ENCODE measurements at places on chromosomes 13 and 19. TPM values are rescaled to one million over a fixed set of nuclear protein-coding genes. Genes with fewer than 3 reads are reported as not detected.

The TMPRSS9 gene
- total RNA-seq = not detected

The NFKBIB gene
- 26.5 TPM for total RNA-seq

The PABPC3 gene
- total RNA-seq = 0.20 TPM

The PLPP2 gene
- 130 TPM for total RNA-seq

The ZNF723 gene
- total RNA-seq = not detected

- H3K27ac ChIP-seq = peak overlapping the region; percentile 83
- H3K36me3 ChIP-seq = no peaks in the 10 kb centered on the region
- peaks cover 35% of the 10 kb centered on the region for H3K4me1 ChIP-seq
- no peak for DNase-seq
- H3K4me3 ChIP-seq = no peak overlapping the region
Observed at GRCh38 chr19:43777163-43777695, 3.5 kb downstream of the KCNN4 start.

- H3K27me3 ChIP-seq = no peaks in the 10 kb centered on the region
- DNase-seq = no peak
- no peaks in the 10 kb centered on the region for H3K4me1 ChIP-seq
- H3K27ac ChIP-seq = no peak overlapping the region
- H3K4me3 ChIP-seq = no peak overlapping the region
Observed at GRCh38 chr13:59660582-59660981, 503.1 kb downstream of the DIAPH3 start.

DNA sequence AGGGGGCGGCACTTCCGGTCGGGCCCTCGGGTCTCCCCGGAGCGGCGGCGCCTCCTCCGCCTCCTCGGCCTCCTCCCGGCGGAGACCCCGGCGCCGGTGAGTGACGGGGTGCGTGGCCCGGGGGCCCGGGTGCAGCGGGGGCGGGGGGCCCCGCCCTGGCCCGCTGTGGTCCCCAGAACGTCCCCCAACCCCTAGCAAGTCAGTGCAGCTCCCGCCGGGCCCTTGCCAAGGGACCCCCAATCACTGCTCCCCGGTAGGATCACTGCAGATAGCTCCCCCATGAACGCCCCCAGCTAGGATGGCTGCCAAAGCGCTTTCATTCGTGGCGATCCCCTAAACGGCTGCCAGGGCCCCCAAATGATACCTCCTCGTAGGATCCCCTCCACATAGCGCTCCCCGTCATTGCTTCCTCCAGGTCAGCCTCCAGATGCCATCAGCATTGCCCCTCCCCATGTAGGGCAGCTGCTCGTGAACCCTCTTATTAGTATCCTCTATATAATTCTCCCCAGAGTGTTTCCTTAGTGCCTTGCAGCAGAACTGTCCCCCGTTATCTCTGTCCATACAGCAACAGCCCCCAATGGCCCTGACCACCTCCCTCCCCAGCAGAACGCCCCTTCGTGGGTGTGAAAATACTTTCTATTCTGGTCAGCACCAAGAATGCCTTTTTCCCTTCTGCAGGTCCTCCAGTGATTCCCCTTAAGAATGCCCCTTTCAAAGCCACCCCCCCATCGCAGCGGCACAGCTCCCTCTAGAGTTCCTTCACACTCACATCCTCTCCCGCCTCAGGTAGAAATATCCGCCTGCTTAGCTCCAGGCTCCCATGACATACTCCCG, at the start of gene ZNF865:
ZNF865 (plus strand) TSS at position 11 of the 834 bp plus-strand sequence. CDS start 7,972 bp downstream, outside the sequence.
- peak within 1 kb of the TSS; percentile 98 for H3K27ac ChIP-seq
- H3K4me1 ChIP-seq = peaks cover 12% of the 10 kb centered on the region
- DNase-seq = peak; percentile 86
- peak within 1 kb of the TSS; percentile 79 for H3K4me3 ChIP-seq

DNA sequence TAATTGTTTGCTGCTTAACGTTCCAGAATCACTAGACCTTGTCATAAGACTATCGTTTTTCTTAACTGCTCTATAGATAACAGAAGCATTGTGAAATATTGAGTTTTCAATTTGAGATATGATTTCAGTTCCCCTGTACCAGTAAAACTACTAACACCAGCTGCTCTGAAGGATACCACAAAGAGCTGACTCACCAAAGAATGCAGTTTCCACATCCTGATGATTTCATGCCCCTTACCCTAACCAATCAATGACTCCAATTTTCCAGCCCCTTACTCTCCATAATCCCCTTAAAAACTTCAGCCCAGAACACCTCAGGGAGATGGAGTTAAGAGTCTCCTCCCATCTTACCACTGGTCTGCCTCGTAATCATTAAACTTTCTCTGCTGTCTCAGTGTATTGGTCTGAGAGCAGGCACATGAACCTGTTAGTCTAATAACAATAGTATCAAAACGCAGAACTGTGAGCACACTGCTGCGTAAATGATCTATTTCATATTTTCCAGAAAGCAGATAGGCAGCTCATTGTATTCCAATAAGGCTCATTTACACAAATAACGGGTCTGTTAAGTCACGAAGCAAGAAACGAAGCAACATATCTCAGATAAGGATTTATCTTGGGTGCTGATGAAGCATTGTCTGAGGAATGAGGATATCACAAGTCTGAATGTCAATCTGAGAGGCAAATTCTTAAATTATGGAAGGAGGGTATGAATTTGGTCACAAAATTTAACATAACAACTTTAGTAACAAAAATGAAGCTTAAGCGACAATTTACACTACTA, 14.1 kb upstream of the CCNA1 start:
- H3K27ac ChIP-seq = no peak overlapping the region
- H3K4me1 ChIP-seq = no peaks in the 10 kb centered on the region
- H3K4me3 ChIP-seq = no peak overlapping the region
- H3K36me3 ChIP-seq = no peaks in the 10 kb centered on the region
- H3K27me3 ChIP-seq = no peaks in the 10 kb centered on the region
- DNase-seq = no peak

DNA sequence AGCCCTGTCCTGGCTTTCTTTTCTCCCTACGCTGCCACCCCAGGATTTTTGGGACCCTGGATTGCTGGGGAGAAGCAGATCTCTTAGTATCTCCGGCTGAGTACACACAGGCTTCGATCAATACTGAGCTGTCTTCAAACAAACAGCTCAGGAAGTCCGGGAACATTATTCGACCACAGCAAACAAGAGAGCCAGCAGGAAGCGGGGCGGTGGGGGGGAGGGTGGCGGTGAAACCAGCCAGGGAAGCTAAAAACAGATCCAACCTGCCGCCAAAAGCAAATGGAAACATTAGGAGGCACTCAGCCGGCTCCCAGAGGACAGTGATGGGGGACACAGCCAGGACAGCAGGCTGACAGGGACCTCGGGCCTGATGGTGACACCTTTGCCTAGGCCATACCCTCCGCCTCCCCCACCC, 12.2 kb upstream of the BCAM start:
- DNase-seq = no peak
- peak overlapping the region; percentile 51 for H3K27ac ChIP-seq
- H3K4me1 ChIP-seq = no peaks in the 10 kb centered on the region
- H3K4me3 ChIP-seq = no peak overlapping the region

DNA sequence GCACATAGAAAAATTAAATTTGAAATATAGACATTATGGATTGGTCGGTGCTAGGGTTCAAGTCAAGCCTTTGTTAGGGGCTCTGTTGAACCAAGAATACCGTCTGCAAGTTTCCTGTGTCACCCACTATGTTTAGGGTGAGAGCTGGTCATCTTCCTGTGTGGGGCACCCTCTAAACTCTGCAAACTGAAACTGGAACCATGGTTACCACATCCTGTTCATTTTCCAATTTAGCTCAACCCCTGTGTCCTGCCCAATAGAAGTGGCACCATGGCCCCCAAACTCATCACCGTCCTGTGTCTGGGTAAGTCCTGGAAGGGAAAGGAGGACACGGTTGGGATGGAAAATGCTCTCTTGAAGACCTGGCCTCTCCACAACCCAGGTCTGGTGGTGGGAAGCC, 29.9 kb downstream of the LAIR2 start:
- H3K4me1 ChIP-seq = no peaks in the 10 kb centered on the region
- H3K27ac ChIP-seq = no peak overlapping the region

- H3K4me3 ChIP-seq = no peak overlapping the region
- no peaks in the 10 kb centered on the region for H3K36me3 ChIP-seq
- H3K4me1 ChIP-seq = no peaks in the 10 kb centered on the region
- H3K27ac ChIP-seq = no peak overlapping the region
- no peaks in the 10 kb centered on the region for H3K27me3 ChIP-seq
Observed at GRCh38 chr13:77555246-77555645, 19.7 kb downstream of the SCEL start.

DNA sequence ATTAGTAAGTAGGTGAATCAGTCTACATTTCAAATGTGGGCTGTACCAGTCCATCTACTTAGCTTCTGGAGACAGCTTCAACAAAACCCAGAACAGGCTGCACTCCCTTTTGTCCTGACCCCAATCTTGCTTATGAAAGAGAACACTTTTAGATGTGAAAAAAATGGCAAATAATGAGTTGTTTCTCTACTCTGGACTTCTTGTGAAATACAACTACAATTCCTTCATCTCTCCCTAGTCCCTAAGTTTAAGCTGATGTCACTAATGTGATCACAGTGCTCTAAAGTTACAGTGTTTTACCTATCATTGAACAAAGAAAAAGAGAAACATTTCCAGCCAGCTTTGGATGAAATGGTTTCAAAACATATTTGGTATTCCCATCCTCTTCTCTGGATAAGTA, 183.9 kb downstream of the LHFPL6 start:
- H3K27me3 ChIP-seq = no peaks in the 10 kb centered on the region
- no peaks in the 10 kb centered on the region for H3K36me3 ChIP-seq
- DNase-seq = no peak

GRCh38 chr13:37163641-37164265, 58.3 kb upstream of the CSNK1A1L start:
- H3K27me3 ChIP-seq = no peaks in the 10 kb centered on the region
- no peaks in the 10 kb centered on the region for H3K4me1 ChIP-seq
- no peak overlapping the region for H3K4me3 ChIP-seq
- DNase-seq = no peak
- H3K36me3 ChIP-seq = no peaks in the 10 kb centered on the region

DNA sequence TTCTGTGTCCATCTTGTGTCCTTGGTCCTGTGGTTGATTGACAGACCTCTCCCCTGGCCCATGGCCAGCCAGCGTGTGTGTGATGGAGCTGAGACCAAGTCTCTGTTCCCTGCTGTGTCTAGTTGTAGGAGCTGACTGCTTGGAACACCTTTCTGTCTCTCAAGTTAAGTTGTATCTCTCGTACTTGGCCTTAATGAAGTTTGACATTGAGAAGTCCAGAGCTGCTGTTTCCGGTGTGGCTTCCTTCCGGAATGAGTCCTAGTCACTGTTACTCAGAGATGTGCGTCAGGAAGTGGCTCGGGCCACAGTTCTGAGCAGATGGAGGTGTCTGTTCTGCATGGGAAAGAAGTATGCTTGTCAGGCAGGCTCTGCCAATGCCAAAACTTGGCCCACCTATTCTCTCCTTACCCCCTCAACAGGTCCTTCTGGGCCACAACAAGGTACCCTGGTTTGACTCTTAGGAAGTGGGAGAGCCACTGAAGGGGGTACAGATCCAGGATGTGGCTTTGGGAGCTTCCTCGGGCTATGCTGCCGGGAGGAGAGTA, 54.3 kb downstream of the GATAD2A start:
- DNase-seq = peak; percentile 54
- H3K27me3 ChIP-seq = no peaks in the 10 kb centered on the region
- H3K4me3 ChIP-seq = peak overlapping the region; percentile 13
- peak overlapping the region; percentile 58 for H3K27ac ChIP-seq
